ENCODE measurements at places on chromosomes 2 and 18.
A peak's percentile ranks its signal among the peaks of the same experiment; 100 is the strongest.

- no peak for DNase-seq
Observed at GRCh38 chr2:6139916-6140315, 447.7 kb downstream of the SOX11 start.

GRCh38 chr2:100703739-100704138 is 116.2 kb upstream of the NPAS2 start:
- no peak for DNase-seq

- no peak for DNase-seq
Observed at GRCh38 chr2:108536911-108537310, 2.6 kb downstream of the LIMS1 start.

DNA sequence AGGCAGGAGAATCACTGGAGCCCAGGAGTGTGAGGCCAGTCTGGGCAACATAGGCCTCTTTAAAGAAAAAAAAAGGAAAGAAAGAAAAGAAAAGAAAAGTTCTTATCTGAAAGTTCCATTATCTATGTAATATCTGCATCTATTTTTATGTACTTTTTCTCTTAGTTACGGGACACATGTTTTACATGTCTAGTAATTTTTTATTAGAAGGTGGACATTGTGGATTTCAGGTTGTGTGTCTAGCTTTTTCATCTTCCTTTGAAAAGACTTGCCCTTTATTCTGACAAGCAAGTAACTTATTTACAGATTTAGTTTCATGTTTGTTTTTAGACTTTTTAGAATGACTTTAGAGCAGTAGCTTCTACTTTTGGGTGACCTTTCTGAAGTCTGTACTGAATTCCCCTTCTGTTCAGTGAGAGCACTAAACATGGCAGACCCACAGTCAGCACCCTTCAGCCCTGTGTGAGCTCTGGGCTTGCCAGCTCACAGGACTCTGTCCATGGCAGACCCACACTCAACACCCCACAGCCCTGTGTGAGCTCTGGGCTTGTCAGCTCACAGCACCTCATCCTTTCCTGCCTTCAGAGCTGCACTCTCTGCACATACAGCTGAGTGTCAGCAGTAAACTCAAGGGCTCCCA is 17.5 kb downstream of the TRAPPC12 start:
- DNase-seq: no peak

- no peak for DNase-seq
Observed at GRCh38 chr18:8826514-8826913, 121.2 kb downstream of the MTCL1 start.

- peak; percentile 96 for DNase-seq
Observed at GRCh38 chr2:26462511-26463243, 15.2 kb downstream of the OTOF start.

GRCh38 chr2:95734976-95735890 is 143.4 kb downstream of the TRIM43 start:
- DNase-seq: no peak

DNA sequence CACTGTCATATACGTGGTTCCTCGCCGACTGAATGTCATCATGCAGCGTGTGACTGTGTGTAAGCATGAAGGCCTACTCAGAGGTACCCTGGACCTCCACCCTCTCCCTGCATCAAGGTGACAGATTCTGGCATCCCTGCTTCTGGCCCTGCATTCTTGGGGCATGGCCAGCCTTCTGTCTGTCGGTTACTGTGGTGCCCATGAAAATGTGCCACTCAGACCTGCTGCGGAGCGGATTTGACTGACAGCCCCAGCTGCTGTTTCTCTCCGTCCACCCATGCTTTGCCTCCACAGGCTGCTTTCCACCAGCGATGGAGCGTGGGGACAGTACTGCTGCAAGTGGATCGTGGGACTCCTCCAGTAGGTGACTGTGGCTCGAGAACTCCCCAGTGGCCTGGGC is 9.6 kb downstream of the TMEM177 start:
- DNase-seq: no peak

GRCh38 chr2:7479603-7480002 is 562.4 kb downstream of the RNF144A start:
- no peak for DNase-seq

GRCh38 chr2:109213646-109214433 is 84.8 kb downstream of the SH3RF3 start:
- DNase-seq: peak; percentile 94

DNA sequence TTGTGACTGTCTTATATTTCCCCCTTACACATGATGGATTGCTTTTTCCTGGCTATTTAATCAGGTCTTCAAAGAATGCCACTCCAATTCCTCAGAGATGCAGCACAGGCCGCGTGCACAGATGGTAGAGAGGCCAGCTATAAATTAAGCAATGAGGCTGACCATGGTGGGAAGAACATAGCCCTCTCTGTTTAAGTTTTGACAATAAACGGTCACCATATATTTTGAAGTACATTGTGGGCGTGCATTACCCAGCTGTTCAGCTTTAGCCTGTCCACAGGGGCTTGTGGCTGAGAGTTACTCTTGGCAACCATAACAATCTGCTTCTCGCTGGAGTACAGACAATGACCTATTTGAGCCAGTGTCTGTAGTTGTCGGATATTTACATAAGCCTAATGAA is 730.8 kb downstream of the DCC start:
- DNase-seq: no peak

- peak; percentile 77 for DNase-seq
Observed at GRCh38 chr2:8607606-8608005, 74.2 kb upstream of the ID2 start.

GRCh38 chr2:206858687-206859329 is 80.5 kb upstream of the CPO start:
- no peak for DNase-seq

- no peak for DNase-seq
Observed at GRCh38 chr18:69402533-69402989, 1.9 kb downstream of the DOK6 start.

GRCh38 chr2:218394298-218395089 is 5.2 kb upstream of the CTDSP1 start:
- no peak for DNase-seq

- DNase-seq: no peak
Observed at GRCh38 chr18:49227441-49228165, 232.8 kb downstream of the DYM start.

DNA sequence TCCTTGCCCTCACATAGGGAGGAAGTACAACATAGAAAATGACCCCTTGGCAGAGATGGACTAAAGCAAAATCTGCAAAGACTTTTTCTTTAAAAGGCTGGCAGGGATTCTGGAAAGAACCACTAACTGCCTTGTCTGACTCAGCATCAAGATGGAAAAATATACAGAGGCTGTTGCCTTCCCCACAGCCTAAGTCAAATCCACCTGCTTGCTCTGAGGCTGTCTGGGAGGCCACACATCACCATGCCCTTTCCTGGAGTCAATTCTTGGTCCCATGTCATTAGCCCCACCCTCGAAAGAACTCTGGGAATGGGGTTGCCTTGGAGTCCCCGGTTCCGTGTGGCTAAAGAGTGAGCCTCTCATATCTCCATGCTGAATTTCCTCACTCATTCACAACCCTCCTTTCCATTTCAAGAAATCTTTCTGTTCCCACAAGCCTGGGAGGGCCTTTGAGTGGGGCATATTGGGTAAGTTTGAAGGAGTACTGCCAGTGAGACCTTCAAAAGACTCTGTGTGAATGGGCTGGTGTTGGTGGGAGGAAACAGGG is 39.4 kb downstream of the BMP10 start:
- DNase-seq: peak; percentile 46

- no peak for DNase-seq
Observed at GRCh38 chr18:8322486-8322885, 286.8 kb upstream of the RAB12 start.

GRCh38 chr2:69177785-69178636 is 165.0 kb downstream of the ANTXR1 start:
- peak; percentile 88 for DNase-seq

- DNase-seq: no peak
Observed at GRCh38 chr18:67200665-67201064, 315.9 kb downstream of the DSEL start.

DNA sequence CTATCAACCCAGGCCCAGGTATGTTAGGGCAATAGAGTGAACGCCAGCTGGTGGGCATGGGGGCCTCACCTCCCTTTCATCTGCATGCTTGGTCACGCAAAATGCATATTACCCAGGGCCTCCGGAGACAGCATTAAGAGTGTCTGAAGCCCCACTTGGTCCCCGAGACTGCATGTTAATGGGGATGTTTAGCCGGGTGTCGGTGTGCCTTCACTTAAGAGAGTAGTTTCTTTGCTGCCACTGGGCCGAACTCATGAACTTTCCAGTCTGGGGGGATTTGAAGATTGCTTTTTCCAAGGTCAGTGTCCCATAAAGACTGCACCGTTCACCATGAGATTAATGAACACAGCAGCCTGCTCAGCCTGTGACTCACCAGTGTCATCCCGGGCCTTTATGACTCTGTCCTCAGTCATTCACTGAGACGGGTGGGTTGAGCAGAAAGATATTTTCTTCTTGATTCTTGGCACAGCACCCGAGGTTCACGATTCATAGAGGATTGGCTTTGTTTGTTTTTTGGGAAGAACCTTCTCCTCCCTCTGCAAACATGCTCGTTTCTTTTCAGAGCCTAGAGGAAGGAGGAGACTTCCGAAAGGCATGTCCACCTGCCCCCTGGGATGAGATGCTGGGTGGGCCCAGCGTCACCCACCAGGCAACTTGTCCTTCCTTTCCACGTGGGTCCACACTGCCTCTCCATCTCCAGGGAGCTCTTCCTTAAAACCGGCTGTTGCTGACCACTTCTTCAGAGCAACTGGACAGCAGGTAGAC is 199.1 kb downstream of the GLI2 start:
- DNase-seq: peak; percentile 93

- peak; percentile 86 for DNase-seq
Observed at GRCh38 chr2:27214941-27215340, 2.2 kb upstream of the CAD start.

GRCh38 chr18:36149514-36150289 is 20.0 kb downstream of the ELP2 start:
- DNase-seq: no peak

DNA sequence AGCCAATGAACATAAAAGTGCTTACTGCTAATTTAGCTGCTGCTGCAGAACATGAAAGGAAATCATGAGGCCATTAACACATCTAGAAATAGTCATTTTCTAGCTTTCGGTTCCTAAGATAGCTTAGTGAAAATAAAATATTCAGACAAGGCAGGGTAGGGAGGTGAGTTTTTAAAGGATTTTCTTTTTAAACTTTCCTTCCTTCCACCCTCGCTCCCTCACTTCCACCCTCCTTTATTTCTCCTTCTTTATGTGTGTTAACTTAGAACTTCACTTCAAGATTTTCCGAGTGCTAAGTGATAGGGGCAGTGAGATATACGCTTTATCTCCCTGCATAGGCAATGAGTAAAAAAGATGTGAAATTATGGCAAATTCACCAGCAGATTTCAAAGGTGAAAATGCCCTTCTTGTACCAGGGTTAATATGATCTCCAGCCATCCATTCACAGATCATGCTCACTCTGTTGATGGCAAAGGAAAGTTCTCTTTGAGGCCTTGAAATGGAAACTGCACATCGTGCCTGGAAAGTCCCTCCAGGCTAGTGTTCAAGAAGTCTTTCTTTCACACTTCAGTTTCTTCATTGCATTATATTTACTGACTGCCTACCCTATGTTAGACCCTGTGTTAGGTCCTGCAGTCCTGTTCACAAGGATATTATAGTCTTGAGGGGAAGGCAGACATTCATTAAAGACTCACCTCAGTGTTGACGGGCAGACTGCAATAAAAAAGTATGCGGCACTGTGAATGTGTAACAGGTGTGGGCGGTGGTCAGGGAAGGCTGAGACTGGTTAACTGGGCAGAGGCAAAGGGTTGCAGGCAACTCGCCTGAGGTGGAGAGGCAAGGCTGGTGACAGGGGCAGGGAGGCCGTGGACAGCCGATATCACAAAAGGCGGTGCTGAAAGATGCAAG is 200.8 kb downstream of the PLCL1 start:
- no peak for DNase-seq

Measured in fibroblast of mammary gland (primary cell).